Small intestine (tissue), 16 donors: ENCODE measurements at places on chromosomes 2 and 18. TPM values are rescaled to one million over a fixed set of nuclear protein-coding genes. Genes with fewer than 3 reads are reported as not detected.
A peak's percentile ranks its signal among the peaks of the same experiment; 100 is the strongest.

DNA sequence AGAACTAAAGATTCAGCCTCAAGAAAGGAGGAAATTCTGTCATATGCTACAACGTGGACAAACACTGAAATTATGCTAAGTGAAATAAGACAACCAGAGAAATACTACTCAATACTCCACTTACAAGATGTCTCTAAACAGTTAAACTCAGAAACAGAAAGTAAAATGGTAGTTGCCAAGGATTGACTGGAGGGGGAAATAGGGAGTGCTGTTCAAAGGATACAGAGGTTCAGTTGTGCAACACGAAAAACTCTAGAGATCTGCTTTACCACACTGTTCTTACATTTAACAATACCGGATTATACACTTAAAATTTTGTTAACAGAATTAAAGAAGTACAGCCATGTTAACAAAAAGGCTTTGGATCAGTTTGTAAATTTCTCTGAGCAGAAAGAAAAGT, 39.8 kb upstream of the C2orf15 start:
- no peak overlapping the region for H3K27ac ChIP-seq
- H3K4me1 ChIP-seq, result no peaks in the 10 kb centered on the region
- H3K36me3 ChIP-seq, result no peaks in the 10 kb centered on the region
- no peaks in the 10 kb centered on the region for H3K27me3 ChIP-seq
- peak; percentile 29 for DNase-seq

- H3K36me3 ChIP-seq, result no peaks in the 10 kb centered on the region
- no peak overlapping the region for H3K4me3 ChIP-seq
- H3K27ac ChIP-seq, result no peak overlapping the region
- no peaks in the 10 kb centered on the region for H3K4me1 ChIP-seq
- H3K27me3 ChIP-seq, result no peaks in the 10 kb centered on the region
- DNase-seq, result peak; percentile 74
These were observed 26.0 kb upstream of the IL37 start for GRCh38 chr2:112884869-112885505.

RABL2A gene
- polyA plus RNA-seq, result 3.5 TPM

GIGYF2 gene
- polyA plus RNA-seq, result 20.1 TPM

HAAO gene
- 23.8 TPM for polyA plus RNA-seq
